ENCODE measurements at places on chromosomes 12 and 14.

GRCh38 chr12:30026621-30027234 is 243.0 kb upstream of the TMTC1 start:
- DNase-seq, result no peak

DNA sequence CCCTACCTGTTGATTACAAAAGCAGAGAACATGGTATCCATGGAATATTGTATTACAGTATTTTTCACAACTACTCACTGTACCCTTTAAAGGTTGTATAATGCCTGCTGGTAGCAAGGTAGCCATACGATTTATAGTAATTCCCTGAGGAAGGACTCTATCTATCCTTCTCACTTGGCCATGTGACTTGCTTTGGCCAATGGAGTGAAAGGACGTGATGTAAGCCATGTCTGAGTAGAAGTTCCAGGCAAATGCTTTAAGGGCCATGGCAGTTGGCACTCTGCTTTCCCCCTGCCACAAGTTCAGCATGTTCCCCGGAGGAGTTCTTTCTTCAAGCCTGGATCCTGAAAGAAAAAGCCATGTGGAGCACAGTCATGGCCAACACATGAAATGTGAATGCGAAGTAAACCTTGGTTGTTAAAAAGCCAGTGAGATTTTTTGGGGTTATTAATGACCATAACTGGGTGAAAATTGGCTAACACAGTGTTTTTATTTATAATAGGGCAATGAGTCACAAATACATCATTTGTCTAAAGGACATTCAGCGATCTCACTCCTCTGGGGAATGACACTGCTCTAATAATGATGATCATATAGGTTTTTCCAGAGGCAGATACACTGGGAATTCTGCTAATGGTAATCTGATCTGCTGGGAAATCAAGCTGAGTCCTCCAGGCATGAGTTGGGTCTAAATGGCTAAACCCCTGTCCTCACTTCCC is 67.4 kb upstream of the SLC38A2 start:
- DNase-seq, result no peak

- DNase-seq, result no peak
Observed at GRCh38 chr12:12070674-12071656, at the start of gene BCL2L14. TSS of gene BCL2L14 (plus strand) at chr12:12070939. CDS start at chr12:12079306, 8,367 bp downstream.

GRCh38 chr14:92589213-92589852 is 75.8 kb downstream of the RIN3 start:
- no peak for DNase-seq

- DNase-seq, result no peak
Observed at GRCh38 chr12:6279256-6279628, 31.2 kb upstream of the PLEKHG6 start.

DNA sequence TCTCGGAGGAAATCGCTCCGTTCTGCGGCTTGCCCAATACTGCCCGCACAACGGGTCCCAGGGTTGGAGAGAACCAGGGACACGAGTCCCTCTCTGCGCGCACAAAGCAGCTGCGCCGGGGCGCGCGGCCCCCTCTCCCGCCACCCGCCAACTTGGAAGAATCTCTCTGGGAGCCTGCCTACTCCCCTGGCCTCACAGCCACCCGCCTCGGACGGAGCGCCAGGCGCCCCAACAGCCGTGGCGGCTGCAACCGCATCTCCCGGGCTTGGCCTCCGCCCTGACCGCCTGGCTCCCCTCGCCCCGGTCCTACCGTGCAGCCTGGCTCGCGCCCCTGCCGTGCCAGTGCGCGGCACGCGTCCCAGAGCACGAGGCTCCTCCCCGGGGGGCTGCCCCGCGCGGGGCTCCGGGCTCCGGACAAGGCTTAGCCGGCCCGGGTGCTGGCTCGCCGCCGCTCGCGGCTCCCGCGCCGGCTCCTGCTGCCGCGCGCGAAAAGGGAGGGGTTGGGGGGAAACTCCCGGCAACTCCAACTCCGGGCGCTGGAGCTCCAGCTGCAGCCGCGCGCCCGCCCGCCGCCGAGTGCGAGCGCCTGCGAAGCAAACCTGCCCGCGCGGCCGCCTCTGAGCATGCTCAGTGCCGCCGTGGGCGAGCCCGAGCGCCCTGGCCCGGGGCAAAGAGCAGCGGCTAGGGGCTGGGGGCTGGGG is at the start of gene STXBP6:
STXBP6 (minus strand) TSS at position 580 of the 701 bp plus-strand sequence. CDS start 75,329 bp downstream, outside the sequence.
- no peak for DNase-seq

- DNase-seq, result no peak
Observed at GRCh38 chr12:94670898-94671297, 20.5 kb upstream of the TMCC3 start.

DNA sequence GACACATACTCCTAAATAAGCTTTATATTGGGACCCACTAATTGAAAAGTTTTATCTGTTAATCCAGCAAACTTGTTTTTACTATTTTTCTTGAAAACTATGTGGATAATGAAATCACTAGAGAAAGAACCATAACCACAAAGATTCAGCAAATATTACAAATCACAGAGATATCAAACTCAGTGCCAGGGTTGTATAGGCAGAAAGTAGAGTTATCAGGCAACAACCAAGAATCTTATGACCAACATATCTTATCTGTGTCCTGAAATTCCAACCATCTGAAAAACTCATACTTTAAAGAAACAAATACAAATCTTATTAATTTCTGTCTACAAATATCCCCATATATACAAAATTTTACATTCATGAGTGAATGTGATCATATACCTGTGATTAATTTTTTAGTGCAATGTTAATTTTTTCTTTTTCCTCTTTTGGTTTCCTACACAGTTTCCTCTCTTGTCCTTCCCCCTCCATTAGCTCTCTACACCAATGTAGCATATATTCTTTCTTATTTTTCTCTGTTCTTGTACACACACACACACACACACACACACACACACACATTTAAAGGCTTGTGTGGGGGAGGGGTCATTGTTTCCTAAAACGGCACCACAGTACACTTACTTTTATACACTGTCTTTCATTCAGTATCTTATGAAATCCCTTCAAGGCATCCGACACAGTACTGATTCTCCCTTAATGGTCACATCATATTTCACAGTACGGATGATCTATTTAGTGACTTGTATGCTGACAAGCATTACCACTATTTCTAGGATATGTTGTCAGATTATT is 18.6 kb downstream of the AMN1 start:
- no peak for DNase-seq

DNA sequence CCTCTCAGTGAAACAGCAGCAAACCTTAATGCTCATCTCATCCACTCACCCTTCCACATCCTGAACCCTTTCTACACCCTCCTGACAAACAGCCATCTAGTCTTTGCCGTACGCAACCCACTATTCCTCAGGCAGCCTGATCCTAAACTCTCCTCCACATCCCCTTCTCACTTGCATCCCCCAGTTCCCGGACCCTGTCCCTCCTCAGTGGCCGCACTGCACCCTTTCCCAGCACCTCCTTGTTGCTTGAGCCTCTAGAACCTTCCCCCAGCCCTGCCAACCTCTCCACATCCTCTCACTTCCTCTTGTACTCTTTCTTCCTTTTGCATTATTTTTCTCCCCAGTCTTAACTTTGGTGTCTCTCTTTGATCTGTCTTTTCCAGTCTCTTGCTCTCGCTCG is 42.9 kb downstream of the IQSEC3 start:
- DNase-seq, result no peak

- DNase-seq, result no peak
Observed at GRCh38 chr12:43884683-43885410, 49.0 kb downstream of the TMEM117 start.

GRCh38 chr14:77220246-77221017 is 38.8 kb downstream of the TMEM63C start:
- no peak for DNase-seq

All from stimulated activated CD8-positive, alpha-beta memory T cell treated with anti-CD3 and anti-CD28 coated beads, Interleukin-12 subunit alpha, Interleukin-12 subunit beta, amount 100 ng/mL, for 4 hours (primary cell).